ENCODE measurements at places on chromosomes 2 and 18.

DNA sequence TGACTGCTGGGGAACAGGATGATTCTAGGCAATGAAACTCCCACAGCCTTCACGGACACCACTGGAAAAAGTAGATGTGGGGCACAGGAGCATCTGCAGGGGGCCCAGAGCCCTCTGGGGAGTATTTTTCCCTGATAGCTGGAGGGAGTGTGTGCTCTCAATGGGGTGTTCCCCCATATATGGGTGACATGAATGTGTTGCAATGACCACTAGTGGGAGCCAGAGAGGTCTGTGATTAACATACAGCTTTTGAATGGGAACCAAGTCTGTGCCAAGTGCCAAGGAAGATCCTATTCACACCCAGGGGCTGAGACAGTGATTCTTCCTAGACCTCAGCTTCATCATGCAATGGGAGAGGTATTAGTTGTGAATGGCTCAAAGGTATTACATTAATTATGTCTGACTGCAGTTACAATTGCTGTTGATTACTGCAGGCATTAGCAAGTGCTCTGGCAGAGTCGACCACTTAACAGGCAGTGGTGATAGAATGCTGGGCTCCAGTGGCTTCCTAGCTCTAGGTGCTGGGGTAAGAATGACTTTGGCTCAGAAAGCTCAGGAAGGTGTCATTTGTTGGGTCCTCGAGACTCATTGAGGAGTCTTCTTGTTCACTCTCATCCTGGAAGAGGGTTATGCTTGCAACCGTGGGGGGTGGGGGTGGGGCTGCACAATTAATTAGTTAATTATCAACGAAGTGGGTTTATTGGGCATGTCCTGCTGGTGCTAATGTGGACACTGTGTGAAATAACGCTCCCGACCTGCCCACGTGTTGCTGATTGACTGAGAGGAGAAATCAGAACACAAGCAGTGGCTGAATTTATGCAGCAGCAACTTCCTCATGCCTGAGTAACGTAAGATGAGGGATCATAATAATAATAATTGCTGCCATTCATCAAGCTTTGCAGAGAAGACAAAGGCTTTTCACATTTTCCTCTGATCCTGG lies 194.1 kb downstream of the CLIP4 start:
- DNase-seq, result peak; percentile 24

- DNase-seq, result no peak
These were observed 59.5 kb upstream of the SP3 start for GRCh38 chr2:174024524-174025270.

- DNase-seq, result no peak
These were observed 73.8 kb downstream of the SPTBN1 start for GRCh38 chr2:54529935-54530334.

DNA sequence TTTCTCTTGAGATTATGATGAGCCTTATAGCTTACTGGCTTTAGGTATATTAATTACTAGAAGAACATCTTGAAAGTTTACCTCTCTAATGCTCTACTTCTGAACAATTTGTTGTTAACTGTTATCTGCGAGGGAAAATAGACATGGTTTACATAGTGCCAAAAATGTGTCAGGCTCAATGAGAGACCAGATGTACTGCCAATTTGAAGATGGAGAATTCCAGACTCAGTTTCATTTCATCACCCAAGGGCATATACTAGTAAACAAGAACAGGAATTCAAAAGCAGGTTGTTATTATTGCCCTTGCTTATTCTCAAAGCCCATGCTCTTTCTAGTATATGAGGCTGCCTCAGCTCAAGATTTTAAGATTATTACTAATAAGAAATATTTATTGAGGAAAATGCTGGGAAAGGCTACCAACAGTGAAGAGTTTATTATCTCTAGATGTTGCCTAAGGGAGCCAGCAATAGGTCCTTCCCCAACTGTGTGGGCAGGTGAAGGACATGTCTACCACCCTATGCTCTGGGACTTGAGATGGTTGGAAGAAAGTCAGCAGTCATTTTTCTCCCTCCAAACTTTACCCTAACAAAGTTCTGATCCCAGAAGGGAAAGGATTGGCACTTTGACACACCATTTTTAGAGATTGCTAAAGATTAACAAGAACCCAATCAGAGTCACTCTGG lies 792.7 kb downstream of the METTL4 start:
- DNase-seq, result no peak

DNA sequence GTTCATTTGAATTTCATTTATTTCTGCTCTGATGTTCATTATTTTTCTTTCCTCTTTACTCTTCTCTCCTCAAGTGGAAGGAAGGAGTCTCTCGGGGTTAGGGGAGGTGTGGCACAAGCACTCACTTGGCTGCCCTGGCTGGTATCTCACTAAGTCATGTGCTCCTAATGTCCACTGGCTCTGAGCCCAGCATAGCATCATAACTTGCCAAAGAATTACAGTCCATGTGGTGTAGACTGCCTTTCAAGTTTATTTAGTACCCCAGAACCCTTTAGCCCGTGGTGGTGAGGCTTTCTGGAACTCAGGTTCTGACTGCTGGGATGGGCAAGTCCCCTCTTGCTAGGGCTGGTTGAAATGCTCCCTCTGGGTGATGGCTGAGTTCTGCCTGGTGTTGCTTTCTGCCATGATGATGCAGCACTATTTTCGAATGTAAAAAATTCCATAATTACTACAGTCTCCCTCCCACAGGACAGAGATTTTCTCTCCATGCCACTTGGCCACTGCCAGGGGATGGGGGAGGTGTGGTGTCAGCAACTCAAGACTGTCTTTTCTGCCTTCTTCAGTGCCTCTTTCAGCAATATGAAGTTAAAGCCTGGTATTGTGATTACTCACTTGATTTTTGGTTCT lies 22.2 kb downstream of the SPAG16 start:
- no peak for DNase-seq

GRCh38 chr18:75081486-75081885 lies 127.5 kb downstream of the PTGR3 start:
- no peak for DNase-seq

DNA sequence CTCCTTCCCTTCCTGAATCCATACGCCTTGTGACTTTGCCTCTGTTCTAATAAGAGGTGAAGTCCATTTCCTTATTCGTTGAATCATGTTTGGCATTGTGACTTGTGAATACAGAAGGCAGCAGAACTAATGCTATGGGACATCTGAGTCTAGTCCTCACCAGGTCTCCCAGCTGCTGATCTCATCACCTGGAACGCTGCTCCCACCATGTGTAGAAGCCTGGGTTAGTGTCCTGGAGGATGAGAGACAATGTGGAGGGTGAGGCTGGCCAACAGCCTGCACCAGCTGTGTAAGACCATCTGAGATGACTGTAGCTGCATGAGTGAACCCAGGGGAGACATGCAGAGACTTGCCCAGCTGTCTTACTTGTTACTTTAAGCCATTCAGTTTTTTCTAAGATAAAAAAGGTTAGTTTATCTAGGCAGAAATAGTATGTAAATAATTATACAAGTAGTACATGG lies 3.5 kb upstream of the HAAO start:
- DNase-seq, result no peak

- DNase-seq, result no peak
These were observed 70.8 kb downstream of the TMEM200C start for GRCh38 chr18:5824370-5824984.

DNA sequence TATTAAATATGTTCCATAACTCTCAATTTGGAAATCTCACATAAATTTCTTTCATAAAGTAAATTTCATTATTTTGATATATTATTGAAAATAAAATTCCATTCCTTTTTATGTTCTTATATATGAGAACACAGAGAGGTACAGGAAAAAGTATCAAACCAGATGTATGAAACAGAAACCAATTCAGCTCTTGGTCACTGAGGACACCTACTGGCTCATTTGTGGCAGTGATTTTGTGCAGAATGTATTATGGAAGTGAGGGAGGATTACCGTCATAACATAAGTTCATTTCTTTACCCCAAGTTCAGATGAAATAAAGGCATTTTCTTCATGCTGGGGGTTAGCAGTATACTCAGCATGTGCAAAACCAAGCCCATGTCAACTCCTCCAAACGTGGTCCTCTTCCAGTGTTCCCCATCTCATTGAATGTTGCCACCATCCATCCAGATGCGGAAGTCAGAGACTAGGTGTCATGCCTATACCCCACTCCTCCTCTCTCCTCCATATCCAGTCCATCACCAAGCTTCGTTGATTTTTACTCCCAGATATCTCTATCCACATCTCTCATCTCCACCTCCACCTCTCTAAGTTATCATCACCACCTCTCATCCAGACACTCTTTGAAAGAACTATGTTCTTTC lies 41.7 kb upstream of the MALL start:
- no peak for DNase-seq

GRCh38 chr2:104279646-104280045 lies 574.3 kb upstream of the POU3F3 start:
- DNase-seq, result no peak

DNA sequence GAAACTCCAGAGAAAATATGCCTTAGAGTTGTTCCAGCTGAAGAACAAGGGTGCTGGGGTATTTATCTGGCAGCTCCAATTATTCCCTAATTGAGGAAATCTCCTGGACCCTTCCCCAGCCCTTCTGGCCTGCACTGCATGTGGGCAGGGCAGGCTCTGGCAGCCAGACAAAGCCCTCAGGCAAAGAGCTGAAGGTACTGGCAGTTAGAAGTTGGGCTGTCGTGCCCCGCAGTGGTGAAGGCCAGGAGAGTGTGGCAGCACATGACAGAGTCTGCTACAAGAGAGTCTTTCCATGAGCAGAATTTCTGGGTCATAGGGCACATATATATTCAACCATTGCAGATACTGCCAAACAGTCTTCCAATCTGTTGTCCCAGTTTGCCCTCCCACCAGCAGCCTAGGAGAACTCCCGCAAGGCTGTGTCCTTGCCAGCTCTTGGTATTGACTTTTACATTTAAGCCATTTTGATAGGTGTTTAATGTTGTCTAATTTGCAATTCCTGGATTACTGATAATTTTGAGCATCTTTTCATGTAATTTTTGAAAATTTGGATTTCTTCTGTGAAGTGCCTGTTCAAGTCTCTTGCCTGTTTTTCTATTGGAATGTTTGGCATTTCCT lies 26.6 kb downstream of the ONECUT2 start:
- DNase-seq, result no peak

DNA sequence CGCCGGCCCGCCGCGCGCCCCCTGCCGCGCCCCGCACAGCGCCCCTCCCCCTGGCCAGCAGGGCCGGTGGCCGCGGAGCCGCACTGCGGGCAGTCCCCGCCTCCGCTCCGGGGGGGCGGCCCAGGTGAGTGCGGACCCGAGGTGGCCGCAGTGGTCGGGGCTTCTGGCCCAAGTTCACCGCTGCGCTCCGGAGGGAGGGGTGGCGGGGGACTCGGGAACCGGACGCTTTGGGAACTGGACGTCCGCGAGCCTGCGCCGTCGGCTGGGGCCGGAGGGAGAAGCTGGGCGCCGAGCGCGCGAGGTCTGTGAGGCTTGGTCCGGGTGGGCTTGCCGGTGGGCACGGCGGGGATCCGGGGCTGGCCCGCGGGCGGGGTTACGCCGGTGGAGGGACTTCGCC lies 591 bp upstream of the LDLRAD4 start:
- DNase-seq, result no peak

- no peak for DNase-seq
These were observed 379.4 kb upstream of the RAB12 start for GRCh38 chr18:8229787-8230186.

DNA sequence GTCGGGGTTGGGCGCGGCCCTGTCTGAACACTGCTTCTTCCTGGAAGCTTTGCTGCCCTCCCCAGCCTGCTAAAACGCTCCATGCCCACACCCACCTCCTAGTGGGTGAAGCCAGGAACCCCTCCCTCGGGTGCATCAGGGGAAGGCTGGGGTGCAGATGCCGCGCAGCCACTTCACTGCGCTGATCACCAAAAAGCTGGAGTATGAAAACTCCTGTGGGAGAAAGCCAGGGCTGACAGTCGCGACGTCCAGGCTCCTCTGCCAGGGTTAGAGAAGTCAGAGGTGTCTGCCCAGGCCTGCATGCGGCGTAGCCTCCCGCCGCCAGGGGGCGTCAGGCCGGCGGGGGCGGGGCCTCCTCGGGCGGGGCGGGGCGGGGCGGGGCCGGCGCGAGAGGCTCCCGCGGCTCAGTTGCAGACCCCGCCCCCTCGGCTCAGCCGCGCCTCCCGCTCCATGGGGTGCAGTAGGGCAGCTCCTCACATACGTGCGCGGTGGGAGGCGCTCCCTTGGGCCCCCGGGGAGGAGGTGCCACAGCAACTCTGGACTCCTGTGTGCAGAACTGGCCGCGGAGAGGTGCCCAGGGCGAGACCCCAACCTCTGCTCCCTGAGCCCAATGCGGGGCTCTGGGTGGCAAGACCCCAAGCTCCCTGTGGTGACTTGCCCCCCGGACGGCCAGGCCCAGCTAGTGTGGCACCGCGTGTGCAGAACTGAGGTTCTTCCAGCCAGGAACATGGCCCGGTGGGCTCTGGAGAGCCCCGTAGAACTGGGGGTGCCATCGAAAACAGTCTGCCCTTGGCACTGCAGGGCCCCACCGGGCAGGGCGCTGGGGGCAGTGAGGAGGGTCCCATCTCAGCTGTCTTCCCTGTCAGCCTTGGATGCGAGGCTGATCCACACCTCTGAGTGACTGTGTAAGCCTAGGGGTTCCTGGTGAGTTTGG lies 1.8 kb upstream of the RNPEPL1 start:
- peak; percentile 93 for DNase-seq

Measured in T follicular helper cell (primary cell).